ENCODE measurements at places on chromosomes 4 and X.

- DNase-seq: no peak
Observed at GRCh38 chrX:114800719-114801118, 216.7 kb downstream of the IL13RA2 start.

DNA sequence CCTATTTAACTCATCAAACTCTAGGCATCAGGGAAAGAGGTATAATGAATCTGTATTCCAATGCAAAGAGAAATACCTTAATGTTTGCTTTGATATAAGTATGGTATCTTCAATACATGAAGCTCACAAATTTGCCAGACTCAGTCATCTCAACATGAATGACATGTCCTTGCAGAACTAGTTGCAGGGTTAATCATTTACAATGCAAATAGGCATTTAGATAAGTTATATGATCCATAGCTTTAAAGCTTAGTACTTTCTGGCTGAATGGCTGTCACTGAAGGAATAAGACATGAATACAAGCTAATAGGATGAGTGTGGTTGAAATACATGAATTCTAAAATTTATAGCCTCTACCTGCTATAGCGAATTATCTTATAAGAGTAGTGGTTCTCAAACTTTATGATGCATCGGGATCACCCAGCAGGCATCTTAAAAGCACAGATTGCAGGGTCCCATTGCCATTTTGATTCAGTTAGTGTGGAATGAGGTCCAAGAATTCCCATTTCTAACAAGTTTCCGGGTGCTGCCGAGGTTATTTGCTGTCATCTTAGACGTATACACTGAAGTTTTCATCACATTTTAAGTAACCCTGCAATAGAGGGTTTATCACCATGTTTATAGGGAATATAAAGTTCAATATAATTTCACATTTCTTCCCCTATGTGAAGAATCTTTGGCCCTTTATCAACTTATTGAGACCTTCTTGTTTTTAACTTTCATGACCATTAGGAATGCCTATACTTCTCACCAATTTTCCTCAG lies 439.2 kb downstream of the ARHGAP24 start:
- DNase-seq: no peak

DNA sequence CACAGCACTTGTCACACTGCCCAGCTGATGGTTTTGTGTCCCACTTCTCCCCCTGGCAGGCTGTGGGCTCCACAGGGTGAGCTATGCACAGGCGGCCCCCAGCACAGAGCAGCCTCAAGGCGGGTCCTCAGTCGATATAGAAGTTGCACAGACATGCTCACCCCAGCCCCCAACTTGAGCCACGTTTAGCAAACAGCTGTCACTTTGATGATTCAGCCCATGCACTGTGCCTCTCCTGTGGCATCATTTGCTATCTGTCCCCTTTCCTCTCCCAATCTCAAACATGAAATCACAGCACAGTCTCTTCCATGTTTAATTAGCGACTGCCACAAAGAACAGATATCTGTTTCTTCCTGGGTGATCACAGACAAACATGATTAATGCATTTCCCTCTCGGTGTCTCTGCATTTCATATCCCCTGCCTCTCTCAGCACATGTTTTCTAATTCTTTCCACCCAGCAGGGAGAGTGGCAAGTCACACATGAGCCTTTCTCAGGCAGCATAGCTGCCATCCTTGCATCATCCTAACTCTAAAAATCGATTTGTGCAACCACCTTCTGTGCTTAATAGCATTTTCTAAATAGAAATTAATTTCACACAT lies 204.9 kb downstream of the EVC2 start:
- no peak for DNase-seq

DNA sequence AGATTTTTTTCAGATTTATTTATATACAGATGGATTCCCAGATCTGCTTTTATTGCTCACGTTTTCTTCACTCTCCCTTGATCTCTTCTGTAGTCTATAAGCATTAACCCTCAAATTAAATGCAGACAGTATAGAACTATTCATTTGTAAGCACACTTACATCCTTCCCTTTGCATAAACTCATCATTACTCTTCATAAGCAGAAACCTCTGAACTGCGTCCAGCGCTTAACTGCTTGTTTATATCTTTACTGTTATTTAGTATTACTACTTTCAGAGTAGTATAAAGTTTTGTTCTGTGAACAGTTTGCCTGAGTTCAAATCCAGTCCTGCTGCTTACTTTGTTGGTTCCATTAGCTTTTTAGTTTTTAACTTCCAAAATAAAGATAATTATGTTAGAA lies 132.9 kb downstream of the STIM2 start:
- DNase-seq: no peak

DNA sequence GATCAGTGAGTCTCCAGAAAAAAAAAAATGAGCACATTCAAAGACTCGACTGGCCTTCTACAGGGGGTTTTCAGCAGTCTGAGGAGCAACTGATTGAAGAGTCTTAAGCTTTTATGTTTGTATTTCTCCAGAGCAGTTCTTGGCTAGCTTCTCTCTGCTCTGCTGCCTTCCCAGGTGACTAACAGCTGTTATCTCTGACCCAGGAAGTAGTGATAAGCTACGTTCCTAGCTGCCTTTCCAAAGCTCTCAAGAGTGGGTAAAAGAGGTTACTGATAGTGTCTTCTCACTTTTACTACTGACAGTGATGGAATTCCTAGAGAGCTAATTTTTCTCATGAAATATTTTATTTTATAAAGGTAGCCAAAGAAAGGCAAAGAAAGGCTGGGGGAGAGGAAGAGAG lies 66.6 kb downstream of the ENOX2 start:
- DNase-seq: no peak

DNA sequence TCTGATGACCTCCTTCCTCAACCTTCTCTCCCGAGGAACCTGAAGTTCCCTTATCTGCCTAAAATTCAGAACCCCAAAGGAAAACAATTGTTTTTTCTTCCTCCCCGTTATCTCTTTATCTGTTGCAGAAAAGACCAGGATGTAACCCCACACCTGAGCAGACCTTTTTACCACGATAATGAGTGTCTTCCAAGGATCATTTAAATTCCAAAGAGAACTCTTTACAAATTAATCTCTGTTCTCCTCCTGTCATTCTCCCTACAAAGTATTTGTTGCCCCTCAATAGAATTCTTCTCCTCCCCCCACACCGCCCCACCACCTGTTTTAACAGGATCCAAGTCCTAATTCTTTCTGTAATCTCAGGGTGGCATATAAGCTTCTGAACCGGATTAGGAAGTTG lies 78.5 kb upstream of the NLGN4X start:
- DNase-seq: no peak

- DNase-seq: no peak
Observed at GRCh38 chr4:78693777-78694456, 82.2 kb upstream of the BMP2K start.

GRCh38 chrX:68750316-68750715 lies 78.5 kb upstream of the EFNB1 start:
- no peak for DNase-seq

GRCh38 chr4:174580597-174580996 lies 58.3 kb upstream of the HPGD start:
- no peak for DNase-seq

- DNase-seq: no peak
Observed at GRCh38 chr4:51909236-51909703, 66.3 kb downstream of the DCUN1D4 start.

DNA sequence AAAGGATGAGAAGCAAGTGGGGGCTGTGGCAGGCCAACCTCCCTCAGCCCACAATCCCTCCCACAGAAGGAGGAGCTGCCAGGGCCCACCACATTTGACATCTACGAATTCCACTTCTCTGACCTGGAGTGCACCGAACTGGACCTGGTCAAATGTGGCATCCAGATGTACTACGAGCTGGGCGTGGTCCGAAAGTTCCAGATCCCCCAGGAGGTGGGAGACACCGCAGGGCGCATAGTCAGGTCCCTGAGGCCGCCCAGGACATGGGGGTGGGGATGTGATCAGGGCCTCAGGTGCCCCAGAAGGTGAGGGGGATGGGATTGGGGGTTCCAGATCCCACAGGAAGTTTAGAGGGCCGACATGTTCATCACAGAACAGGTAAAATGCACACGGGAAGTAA lies 13.7 kb downstream of the ATP5ME start:
- DNase-seq: no peak

GRCh38 chrX:131677655-131678628 lies 134.1 kb downstream of the OR13H1 start:
- DNase-seq: peak; percentile 16

DNA sequence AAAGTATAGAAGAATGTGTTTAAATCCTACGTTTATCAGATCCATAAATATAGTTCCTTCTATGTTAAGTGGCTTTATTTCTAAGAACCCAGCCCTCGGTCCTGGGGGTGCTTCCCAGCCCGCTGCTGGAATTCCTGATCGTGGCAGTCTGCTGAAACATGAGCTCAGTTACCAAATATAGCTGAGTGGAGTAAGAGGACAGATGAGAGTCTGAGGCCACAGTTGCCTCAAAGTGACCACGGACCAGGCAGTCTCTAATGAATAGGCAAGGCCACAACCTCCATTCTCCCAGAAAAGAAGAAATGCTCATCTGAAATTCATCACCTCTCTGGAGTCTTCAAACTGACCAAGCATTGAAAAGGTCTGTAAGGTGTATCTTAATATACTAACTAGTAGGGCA lies at the start of gene PALLD:
Gene PALLD, plus strand, starts transcription at position 219 of the 400 bp plus-strand sequence.
- DNase-seq: no peak
